ENCODE measurements at places on chromosomes 1 and 21.

- DNase-seq = no peak
Observed at GRCh38 chr1:44238660-44239059, 25.4 kb downstream of the DMAP1 start.

DNA sequence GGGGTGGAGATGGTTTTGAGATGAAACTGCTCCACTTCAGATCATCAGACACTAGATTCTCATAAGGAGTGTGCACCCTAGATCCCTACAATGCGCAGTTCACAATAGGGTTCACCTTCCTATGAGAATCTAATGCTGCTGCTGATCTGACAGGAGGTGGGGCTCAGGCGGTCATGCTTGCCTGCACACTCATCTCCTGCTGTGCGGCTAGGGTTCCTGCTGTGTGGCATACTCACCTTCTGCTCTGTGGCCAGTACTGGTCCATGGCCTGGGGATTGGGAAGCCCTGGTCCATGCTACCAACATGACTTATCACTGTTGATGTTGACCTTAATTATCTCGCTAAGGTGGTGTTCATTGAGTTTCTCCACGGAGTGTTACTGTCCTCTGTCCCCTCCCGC lies 144.5 kb downstream of the NAV1 start:
- no peak for DNase-seq

- no peak for DNase-seq
Observed at GRCh38 chr1:197269053-197269452, 1.0 kb downstream of the CRB1 start.

DNA sequence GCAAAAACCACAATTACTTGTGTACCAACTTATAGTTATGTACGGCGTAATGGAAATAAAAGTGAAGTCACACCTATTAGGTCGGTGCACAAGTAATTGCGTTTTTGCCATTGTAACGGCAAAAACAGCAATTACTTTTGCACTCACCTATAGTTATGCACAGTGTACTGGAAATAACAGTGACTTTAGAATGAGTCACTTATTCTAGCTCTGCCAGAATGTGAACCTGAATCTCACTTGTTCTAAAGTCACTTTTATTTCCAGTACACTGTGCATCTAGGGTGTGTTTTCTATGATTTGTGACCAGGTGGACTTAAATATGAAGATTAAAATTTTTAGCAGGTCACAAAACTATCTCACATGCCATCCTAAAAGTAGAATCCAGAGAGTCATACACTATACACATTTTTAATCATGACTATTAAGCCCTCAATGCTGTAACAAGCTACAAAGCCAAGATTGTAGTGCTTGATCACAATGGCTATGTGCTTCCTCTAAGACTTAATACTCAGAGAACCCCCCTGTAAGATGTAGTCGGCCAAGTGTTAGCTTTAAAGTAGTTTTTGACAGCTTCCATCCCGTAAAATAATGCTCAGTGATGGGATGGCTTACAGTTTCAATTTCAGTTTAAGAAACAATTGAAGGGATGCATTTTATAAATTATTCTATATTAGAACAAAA lies 218.8 kb downstream of the NEGR1 start:
- DNase-seq = no peak
